ENCODE measurements at places on chromosomes 7 and 10. TPM values are rescaled to one million over a fixed set of nuclear protein-coding genes. Genes with fewer than 3 reads are reported as not detected.

DNA sequence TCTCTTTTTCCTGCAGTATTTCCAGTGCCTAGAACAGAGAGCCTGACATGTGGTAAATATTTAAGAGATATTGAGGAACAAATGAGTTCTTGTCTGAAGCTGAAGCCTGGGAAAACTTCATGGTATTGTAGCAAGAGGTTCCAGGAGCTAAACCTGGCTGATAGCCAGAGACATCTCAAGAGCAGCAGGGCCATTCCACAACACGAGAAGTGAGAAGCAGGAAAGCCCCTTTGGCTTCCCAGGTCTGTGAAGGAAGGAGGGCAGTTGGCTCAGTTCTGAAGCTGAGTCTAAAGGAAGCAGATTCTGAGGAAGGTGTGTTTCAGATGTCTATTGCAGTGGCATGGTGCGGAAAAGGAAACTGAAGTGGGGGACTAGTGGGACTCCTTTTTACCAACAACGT is 63.8 kb upstream of the FAM204A start:
- peaks cover 3% of the 10 kb centered on the region for H3K27me3 ChIP-seq
- H3K27ac ChIP-seq, result no peak overlapping the region
- DNase-seq, result no peak

- H3K27me3 ChIP-seq, result no peaks in the 10 kb centered on the region
- no peak overlapping the region for H3K4me3 ChIP-seq
- H3K36me3 ChIP-seq, result no peaks in the 10 kb centered on the region
Measured at GRCh38 chr7:85702348-85702747, 515.5 kb upstream of the SEMA3D start.

GRCh38 chr7:94391726-94392392 is 2.8 kb upstream of the COL1A2 start:
- peaks cover 2% of the 10 kb centered on the region for H3K27me3 ChIP-seq
- no peak for DNase-seq
- peaks cover 27% of the 10 kb centered on the region for H3K4me1 ChIP-seq
- H3K36me3 ChIP-seq, result no peaks in the 10 kb centered on the region

DNA sequence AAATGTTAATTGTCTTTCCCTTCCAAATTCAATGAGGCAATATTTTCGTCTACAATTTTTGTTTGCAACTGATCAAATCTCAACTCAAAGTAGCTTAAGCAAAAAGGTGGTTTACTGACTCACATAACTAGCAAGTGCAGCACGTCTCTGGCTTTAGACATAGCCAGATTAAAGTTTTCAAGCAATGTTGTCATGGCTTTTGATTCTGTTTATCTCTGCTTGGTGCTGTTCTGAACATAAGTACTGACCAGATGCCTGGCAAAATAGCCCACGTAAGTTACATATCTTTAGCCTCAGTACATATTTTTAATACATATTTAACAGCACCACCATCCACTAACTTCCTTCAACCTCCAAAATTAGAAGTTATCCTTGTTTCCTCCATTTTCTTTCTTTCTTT is 877.9 kb downstream of the KCNMA1 start:
- no peaks in the 10 kb centered on the region for H3K36me3 ChIP-seq
- peaks cover 2% of the 10 kb centered on the region for H3K27me3 ChIP-seq
- no peaks in the 10 kb centered on the region for H3K4me1 ChIP-seq
- no peak overlapping the region for H3K4me3 ChIP-seq

GRCh38 chr7:25792586-25792985 is 359.4 kb upstream of the NFE2L3 start:
- H3K27me3 ChIP-seq, result peaks cover 9% of the 10 kb centered on the region
- no peak for DNase-seq
- H3K27ac ChIP-seq, result no peak overlapping the region
- no peaks in the 10 kb centered on the region for H3K4me1 ChIP-seq
- H3K4me3 ChIP-seq, result no peak overlapping the region

DNA sequence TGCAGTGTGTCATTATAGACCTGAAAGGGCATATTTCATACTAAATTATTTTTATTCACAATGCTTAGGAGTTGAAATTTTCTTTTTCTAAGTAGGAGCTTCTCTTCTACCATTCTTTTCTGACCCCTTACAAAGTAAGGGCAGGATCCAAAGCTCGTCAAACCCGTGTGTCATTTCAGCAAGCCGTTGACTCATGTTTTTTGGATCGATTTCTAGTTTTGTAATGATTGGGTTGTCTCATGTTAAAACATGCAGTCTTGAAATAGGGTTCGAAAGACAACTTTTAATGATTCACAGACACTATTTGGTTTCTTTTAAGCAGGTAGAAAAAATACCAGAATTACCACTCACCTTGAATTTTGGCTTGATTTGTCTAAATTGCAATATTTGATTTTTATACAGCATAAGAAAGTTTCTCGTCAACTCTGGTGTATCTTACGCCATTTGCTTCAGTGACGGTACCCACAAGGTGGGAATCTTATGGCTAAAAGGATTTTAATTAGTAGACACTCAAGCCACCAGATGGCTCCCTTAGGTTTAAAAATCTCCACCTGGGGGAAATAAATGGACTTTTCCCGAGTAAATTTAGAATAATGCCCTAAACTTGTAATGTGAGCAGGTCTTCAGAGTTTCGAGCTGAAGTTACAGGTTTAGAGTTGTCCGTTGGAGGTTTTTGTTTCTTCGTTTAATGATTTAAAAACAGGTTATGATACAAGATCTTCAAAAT is 283.4 kb downstream of the CCDC3 start:
- H3K4me1 ChIP-seq, result no peaks in the 10 kb centered on the region
- no peaks in the 10 kb centered on the region for H3K27me3 ChIP-seq
- no peaks in the 10 kb centered on the region for H3K36me3 ChIP-seq
- H3K4me3 ChIP-seq, result no peak overlapping the region

DNA sequence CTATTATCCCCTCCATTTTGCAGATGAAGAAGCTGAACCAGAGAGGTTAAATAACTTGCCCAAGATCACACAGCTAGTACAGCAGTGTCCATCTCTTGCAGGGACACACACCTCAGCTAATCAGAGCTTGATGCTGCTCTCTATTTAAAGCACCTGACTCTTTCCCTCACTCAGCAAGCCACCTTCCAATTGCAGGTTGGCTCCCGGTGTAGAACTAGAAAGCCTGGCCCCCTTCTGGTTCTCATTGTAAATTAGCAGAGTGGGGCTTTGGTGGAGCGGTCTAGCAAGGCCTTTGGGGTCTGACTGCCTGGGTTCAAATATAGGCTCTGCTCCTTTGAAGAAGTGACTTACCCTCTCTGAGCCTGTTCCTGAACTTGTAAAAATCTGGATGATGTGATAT is 176.4 kb downstream of the NEURL1 start:
- no peaks in the 10 kb centered on the region for H3K36me3 ChIP-seq
- no peak overlapping the region for H3K4me3 ChIP-seq
- no peak overlapping the region for H3K27ac ChIP-seq
- H3K4me1 ChIP-seq, result peaks cover 24% of the 10 kb centered on the region

GRCh38 chr10:70619271-70620019 is 16.9 kb upstream of the PRF1 start:
- peak overlapping the region; percentile 88 for H3K27ac ChIP-seq
- no peak for DNase-seq
- H3K27me3 ChIP-seq, result no peaks in the 10 kb centered on the region
- peak overlapping the region; percentile 81 for H3K4me3 ChIP-seq
- peaks cover 9% of the 10 kb centered on the region for H3K36me3 ChIP-seq

GRCh38 chr7:103962070-103962469 is 27.4 kb downstream of the RELN start:
- no peaks in the 10 kb centered on the region for H3K36me3 ChIP-seq

The OR2A42 gene
- polyA plus RNA-seq, result not detected

The BRI3 gene
- polyA plus RNA-seq, result 17.2 TPM

The ACSM6 gene
- not detected for polyA plus RNA-seq

The DNAJB6 gene
- polyA plus RNA-seq, result 205 TPM

The SORBS1 gene
- polyA plus RNA-seq, result 0.82 TPM

The ZNF398 gene
- polyA plus RNA-seq, result 18.5 TPM

Measured in immature natural killer cell (primary cell).